Spleen (tissue), 13 donors: ENCODE measurements at places on chromosomes 11 and 22. TPM values are rescaled to one million over a fixed set of nuclear protein-coding genes. Genes with fewer than 3 reads are reported as not detected.

RAB3IL1 gene
- 48.1 TPM for total RNA-seq

DNA sequence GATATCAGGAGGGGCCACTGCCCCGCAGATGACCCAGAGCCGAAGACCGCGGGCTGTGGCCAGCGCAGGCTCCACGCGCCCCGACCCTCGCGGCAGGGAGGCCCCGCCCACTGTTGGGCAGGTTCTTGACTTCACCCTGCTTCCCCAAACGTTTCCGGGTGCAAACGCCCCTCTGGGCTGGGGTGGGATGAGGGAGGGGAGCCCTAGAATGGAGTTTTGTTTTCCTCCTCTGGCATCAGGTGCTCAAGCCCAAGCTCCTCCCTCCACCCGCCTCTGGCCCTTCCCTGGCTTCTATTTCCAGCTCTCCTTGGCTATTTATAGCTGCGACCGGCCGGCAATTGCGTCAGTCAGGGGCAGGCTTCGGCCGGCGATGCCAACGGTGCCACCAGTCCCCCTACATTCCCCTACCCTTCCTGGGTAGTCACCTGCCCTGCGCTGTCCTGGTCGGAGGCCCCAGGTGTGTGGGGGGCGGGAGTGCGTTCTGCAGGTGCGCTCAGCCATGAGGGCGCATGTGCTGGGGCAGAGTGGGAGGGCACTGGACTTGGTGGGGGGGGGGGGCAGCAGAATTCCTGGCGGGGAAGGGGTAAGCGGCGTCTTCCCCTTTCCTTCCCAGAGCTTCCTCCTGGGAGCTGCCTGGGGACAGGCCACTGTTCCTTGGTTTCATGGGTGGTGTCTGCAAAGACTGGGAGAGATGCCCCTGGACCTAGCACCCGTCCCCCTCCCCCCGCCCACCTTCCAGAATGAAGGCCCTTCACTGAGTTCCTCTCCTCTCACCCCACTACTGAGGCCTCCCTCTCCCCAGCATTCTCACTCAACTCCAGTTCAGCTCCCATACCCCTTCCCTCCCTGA lies 23.6 kb downstream of the DUSP8 start:
- H3K27ac ChIP-seq: no peak overlapping the region
- peaks cover 27% of the 10 kb centered on the region for H3K4me1 ChIP-seq
- H3K4me3 ChIP-seq: peak overlapping the region; percentile 13
- DNase-seq: no peak
- no peaks in the 10 kb centered on the region for H3K36me3 ChIP-seq

GRCh38 chr11:71472357-71472885 lies 19.4 kb downstream of the NADSYN1 start:
- DNase-seq: peak; percentile 30
- H3K4me3 ChIP-seq: no peak overlapping the region
- H3K27me3 ChIP-seq: no peaks in the 10 kb centered on the region
- peaks cover 96% of the 10 kb centered on the region for H3K36me3 ChIP-seq
- no peak overlapping the region for H3K27ac ChIP-seq

DNA sequence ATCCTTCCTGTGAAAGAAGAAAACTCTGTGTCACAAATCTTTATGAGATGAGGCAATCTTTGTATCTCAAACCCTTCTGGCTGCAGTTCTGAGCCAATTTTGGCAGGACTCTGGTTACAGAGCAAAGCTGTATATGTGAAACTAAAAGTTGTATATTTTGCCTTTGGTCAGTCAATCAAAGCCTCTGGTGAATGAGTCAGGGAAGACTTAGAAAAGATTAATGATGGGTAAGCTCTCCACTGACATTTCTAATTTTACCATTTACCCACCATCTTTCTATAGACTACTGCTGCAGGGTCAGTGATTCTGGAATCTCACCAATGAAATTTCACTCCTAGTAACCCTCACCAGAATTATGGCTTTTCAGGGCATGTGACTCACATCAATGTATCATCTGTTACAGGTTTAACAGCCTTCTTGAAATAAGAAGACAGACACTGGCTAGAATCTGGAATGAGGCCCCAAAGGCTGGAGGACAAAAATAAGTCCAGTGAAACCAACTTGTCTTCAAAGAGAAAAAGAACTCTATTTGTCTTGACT lies 43.3 kb downstream of the USP35 start:
- H3K27ac ChIP-seq: peak overlapping the region; percentile 6
- peaks cover 7% of the 10 kb centered on the region for H3K4me1 ChIP-seq
- no peak overlapping the region for H3K4me3 ChIP-seq
- H3K36me3 ChIP-seq: no peaks in the 10 kb centered on the region
- H3K27me3 ChIP-seq: no peaks in the 10 kb centered on the region

- no peak for DNase-seq
- no peaks in the 10 kb centered on the region for H3K27me3 ChIP-seq
- H3K4me1 ChIP-seq: no peaks in the 10 kb centered on the region
Observed at GRCh38 chr22:35685731-35686130, 31.9 kb upstream of the APOL5 start.

DNA sequence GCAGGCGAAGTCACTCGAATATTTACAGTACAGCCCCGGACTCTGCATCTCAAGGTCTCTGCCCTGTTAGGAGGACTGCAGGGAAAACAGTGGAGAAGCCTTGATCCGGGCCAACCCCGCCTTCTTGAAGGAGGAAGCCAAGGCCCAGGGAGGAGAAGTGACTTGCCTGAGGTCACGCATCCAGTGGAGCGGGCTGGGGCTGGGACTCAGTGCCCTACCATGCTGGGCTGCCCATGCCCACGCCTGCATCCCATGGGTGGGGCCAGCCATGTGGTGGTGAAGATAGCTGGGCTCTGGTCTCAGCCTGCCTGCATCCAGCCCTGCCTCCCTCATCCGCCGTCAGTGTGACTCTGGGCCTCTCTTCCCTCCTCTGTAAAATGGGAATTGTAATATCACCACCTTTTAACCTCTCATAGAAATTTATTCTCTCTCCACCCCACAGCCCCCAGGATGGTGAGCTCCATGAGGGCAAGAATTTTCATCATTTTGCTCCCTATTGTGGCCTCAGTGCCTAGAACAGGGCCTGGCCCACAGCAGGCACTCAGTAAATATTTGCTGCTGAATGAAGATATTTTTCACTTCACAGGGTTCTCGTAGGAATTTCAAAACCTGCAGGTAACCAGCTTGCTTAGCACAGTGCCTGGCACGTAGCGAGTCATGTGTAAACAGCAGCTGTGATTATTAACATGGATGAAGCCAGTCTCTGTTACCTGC lies 57.3 kb downstream of the OTOG start:
- H3K27me3 ChIP-seq: no peaks in the 10 kb centered on the region
- no peak overlapping the region for H3K27ac ChIP-seq
- H3K36me3 ChIP-seq: no peaks in the 10 kb centered on the region
- peak; percentile 73 for DNase-seq
- H3K4me1 ChIP-seq: no peaks in the 10 kb centered on the region
- H3K4me3 ChIP-seq: no peak overlapping the region

SYT12 gene
- not detected for total RNA-seq

GRCh38 chr22:26894766-26895485 lies 237.5 kb downstream of the MIAT start:
- no peaks in the 10 kb centered on the region for H3K27me3 ChIP-seq
- no peak for DNase-seq
- H3K4me3 ChIP-seq: no peak overlapping the region
- H3K27ac ChIP-seq: no peak overlapping the region

DNA sequence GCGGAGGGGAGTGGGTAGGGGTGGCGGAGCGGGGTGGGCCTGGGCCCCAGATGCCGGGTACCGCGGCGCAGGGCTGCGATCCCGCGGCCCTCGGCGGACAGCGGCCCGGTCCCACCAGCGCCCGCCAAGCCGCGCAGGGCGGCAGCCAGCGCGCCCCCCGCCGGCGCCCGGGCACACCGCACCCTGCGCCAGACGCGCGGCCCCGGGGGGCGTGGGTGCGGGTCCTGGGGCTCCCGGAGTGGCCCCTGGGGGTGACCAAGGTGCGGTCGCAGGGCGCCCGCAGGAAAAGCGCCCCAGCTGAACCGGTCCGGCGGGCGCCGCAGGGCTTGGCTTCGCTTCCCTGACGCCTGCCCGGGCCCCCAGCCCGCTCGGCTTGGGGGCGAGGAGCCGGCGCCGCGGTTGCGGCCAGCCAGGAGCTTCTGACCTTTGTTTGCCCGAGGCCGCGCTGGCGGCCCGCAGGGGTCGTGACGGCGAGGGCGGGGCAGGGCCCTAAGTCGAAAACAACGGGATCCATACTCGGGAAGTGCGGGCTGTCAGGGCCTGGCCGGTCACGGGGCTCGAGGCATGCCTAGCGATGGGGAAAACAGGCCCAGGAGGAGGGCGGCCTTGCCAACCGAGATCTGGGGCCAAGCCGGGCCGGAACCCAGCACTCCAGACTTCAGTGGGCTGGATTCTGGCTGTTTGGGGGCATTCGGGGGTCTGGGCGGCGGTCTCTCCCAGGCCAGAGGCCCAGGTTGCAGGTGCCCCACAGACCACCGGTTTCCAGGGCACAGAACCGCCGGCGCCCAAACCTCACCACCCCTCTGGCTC lies 581 bp upstream of the AP5B1 start:
- H3K27ac ChIP-seq: peak overlapping the region; percentile 96
- peaks cover 12% of the 10 kb centered on the region for H3K4me1 ChIP-seq
- H3K27me3 ChIP-seq: no peaks in the 10 kb centered on the region
- H3K4me3 ChIP-seq: peak overlapping the region; percentile 60
- peaks cover 19% of the 10 kb centered on the region for H3K36me3 ChIP-seq

DNA sequence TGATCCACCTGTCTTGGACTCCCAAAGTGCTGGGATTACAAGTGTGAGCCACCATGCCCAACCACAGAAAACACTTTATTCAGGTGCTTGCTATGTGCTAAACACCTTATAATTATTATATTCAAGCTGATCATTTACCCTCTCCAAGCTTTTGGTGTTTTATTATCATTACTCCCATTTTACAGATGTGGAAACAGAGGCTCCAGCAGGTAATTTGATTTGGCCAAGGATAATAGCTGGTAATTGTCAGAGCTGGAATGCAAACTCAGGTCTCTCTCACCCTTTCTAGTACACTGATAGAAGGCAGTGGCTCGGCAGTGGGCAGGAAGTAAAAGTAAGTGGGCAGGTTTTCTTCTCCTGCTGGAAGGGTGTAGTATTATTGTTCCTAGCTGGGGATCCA lies 3.8 kb upstream of the TPST2 start:
- no peaks in the 10 kb centered on the region for H3K27me3 ChIP-seq
- H3K4me3 ChIP-seq: no peak overlapping the region
- no peak for DNase-seq

GRCh38 chr11:19259487-19260345 lies 19.0 kb upstream of the E2F8 start:
- H3K4me3 ChIP-seq: no peak overlapping the region
- H3K27me3 ChIP-seq: no peaks in the 10 kb centered on the region
- H3K36me3 ChIP-seq: no peaks in the 10 kb centered on the region
- H3K27ac ChIP-seq: no peak overlapping the region

- H3K27me3 ChIP-seq: no peaks in the 10 kb centered on the region
- H3K36me3 ChIP-seq: no peaks in the 10 kb centered on the region
- H3K27ac ChIP-seq: no peak overlapping the region
- peaks cover 6% of the 10 kb centered on the region for H3K4me1 ChIP-seq
- H3K4me3 ChIP-seq: no peak overlapping the region
Observed at GRCh38 chr11:110777775-110778174, 65.5 kb upstream of the ARHGAP20 start.

GRCh38 chr22:31104869-31105268 lies 2.5 kb downstream of the SELENOM start:
- H3K27ac ChIP-seq: peak overlapping the region; percentile 85
- peaks cover under 1% of the 10 kb centered on the region for H3K36me3 ChIP-seq
- no peaks in the 10 kb centered on the region for H3K27me3 ChIP-seq
- peaks cover 15% of the 10 kb centered on the region for H3K4me1 ChIP-seq
- peak; percentile 69 for DNase-seq
- no peak overlapping the region for H3K4me3 ChIP-seq

DNA sequence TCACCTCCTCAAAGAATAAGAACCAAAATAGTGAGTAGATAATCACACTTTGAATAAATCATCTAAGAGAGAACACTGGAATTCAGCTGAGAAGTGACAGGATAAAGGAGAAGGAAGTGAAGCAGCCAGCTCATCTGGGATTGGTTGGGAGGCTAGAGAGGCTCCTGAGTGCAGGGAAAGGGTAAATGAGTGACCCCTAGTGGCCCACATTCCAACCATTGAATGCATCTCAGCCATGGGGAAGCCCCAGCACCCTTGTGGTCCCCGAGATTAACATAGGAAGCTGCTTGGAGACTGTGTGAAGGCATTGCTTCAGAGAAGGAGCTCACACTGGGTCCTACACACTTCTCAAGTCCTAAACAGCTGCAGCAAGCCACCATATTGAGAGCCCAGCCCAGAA lies 82.3 kb downstream of the JRKL start:
- no peaks in the 10 kb centered on the region for H3K4me1 ChIP-seq
- H3K4me3 ChIP-seq: no peak overlapping the region

DNA sequence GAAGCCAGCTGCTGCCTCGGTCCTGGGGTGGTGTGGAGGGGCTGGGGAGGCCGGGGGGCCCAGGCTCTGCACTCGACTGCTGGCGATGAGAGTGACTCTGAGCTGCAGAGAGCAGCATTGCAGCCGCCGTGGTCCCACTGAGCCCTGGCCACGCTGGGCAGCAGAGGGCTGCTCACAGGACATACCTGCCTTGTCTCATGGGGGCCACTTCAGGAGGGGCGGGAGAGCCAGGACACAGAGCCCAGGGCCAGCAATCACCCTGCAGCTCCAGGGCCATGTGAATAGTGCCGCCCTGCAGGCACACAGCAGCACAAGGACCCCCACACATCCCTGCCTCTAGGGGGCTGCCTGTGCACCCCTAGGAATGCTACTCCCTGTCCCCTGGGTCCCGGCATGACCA lies 147.0 kb downstream of the CRYBB2 start:
- peaks cover 62% of the 10 kb centered on the region for H3K4me1 ChIP-seq
- H3K27me3 ChIP-seq: no peaks in the 10 kb centered on the region
- H3K36me3 ChIP-seq: no peaks in the 10 kb centered on the region
- no peak overlapping the region for H3K4me3 ChIP-seq

RFPL3 gene
- not detected for total RNA-seq

GRCh38 chr11:134792044-134792443 lies 380.0 kb upstream of the B3GAT1 start:
- no peak for DNase-seq
- H3K4me3 ChIP-seq: no peak overlapping the region
- no peaks in the 10 kb centered on the region for H3K36me3 ChIP-seq

DGCR6L gene
- total RNA-seq: 25.6 TPM

GRCh38 chr11:22331771-22332170 lies 6.4 kb upstream of the SLC17A6 start:
- H3K4me3 ChIP-seq: no peak overlapping the region
- H3K27ac ChIP-seq: no peak overlapping the region
- no peak for DNase-seq

- H3K4me1 ChIP-seq: peaks cover 6% of the 10 kb centered on the region
- H3K4me3 ChIP-seq: no peak overlapping the region
- H3K27me3 ChIP-seq: no peaks in the 10 kb centered on the region
- H3K36me3 ChIP-seq: no peaks in the 10 kb centered on the region
Observed at GRCh38 chr22:28736301-28737155, 5.1 kb downstream of the CHEK2 start.

SLC35E4 gene
- total RNA-seq: 2.3 TPM

- H3K27me3 ChIP-seq: no peaks in the 10 kb centered on the region
- no peaks in the 10 kb centered on the region for H3K4me1 ChIP-seq
- H3K36me3 ChIP-seq: no peaks in the 10 kb centered on the region
- no peak overlapping the region for H3K27ac ChIP-seq
Observed at GRCh38 chr22:32701034-32701433, 100.5 kb upstream of the TIMP3 start.

- no peak for DNase-seq
- no peak overlapping the region for H3K4me3 ChIP-seq
- no peak overlapping the region for H3K27ac ChIP-seq
- peaks cover 11% of the 10 kb centered on the region for H3K4me1 ChIP-seq
Observed at GRCh38 chr11:75190652-75191329, 39.9 kb downstream of the SLCO2B1 start.

- no peak for DNase-seq
- H3K27me3 ChIP-seq: peaks cover 39% of the 10 kb centered on the region
- H3K36me3 ChIP-seq: no peaks in the 10 kb centered on the region
- no peaks in the 10 kb centered on the region for H3K4me1 ChIP-seq
- H3K27ac ChIP-seq: no peak overlapping the region
Observed at GRCh38 chr11:131246663-131247062, 123.8 kb upstream of the NTM start.
